Stimulated activated CD4-positive, alpha-beta T cell treated with anti-CD3 and anti-CD28 coated beads, Interleukin-4, amount 100 ng/mL, for 4 hours (primary cell): ENCODE measurements at places on chromosomes 13 and 19.
A peak's percentile ranks its signal among the peaks of the same experiment; 100 is the strongest.

GRCh38 chr19:42067315-42067888, 2.6 kb downstream of the GRIK5 start:
- no peak for DNase-seq

DNA sequence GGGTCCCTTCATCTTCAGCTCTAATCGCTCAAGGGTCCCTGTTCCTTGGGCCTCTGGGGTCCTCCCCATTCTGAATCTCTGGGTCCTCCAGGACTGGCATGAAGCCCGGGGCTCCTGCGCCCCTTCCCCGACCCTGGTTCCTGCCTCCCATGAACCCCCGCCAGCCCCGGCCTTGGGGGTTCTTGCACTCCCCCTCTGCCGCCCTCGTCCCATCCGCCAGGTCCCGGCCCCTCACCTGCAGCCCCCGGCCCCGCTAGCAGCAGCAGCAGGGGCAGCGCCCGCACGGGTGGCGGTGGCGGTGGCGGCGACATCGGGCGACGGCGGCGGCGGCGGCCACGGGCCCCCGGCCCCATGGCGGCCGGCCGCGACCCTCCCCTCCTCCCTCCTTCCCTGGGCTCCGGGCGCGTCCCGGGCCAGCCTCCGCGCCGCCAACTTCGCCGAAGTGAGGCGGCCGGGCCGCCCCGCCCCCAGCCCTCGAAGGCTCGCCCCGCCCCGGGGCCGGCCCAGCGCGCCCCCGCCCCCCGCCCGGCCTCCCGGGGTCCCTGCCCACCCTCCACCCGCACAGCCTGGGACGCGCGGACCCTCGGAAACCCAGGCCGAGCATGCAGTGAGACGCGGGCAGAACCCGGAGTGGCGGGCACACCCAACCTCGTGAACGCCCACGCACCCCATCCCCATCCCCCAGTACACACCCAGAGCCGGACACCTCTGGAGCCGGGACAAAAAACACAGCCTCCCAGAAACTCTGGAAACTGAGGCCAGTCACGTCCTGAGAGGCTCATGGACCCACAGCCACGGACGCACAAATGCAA, at the start of gene NOTCH3:
TSS of gene NOTCH3 (minus strand) at position 443 of the 812 bp plus-strand sequence. CDS start at position 353, 90 bp downstream.
- DNase-seq = no peak

DNA sequence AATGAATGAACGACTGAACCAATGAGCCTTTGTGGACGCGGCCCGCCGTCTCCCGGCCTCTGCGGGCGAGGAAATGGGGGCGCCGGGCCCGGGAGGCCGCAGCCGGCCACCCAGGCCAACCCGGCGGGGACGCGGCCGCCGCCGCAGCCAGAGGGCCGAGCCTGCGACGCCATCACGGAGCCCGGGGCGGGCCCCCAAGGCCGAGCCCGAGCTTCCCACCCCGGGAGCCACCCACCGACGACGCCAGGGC, 216 bp downstream of the SUGP2 start:
- no peak for DNase-seq

GRCh38 chr19:45136507-45137178, 24.1 kb downstream of the NKPD1 start:
- DNase-seq = no peak

GRCh38 chr19:7873304-7874075, 700 bp downstream of the PRR36 start:
- no peak for DNase-seq

- no peak for DNase-seq
Observed at GRCh38 chr13:113759525-113760137, 605 bp downstream of the TMEM255B start.

- DNase-seq = peak; percentile 77
Observed at GRCh38 chr19:4811328-4812131, 20.0 kb downstream of the TICAM1 start.
